Mesenteric fat pad (tissue), 1 donor: ENCODE measurements at places on chromosomes 16 and 17. TPM values are rescaled to one million over a fixed set of nuclear protein-coding genes. Genes with fewer than 3 reads are reported as not detected.

Gene DLX4
- 0.55 TPM for total RNA-seq

Gene CCL7
- total RNA-seq, result 1.3 TPM

Gene EPX
- total RNA-seq, result not detected

Gene CACNG1
- not detected for total RNA-seq

Gene ORMDL3
- 191 TPM for total RNA-seq

Gene CD300LB
- 1.3 TPM for total RNA-seq

Gene KRTAP4-2
- not detected for total RNA-seq

Gene HSF5
- total RNA-seq, result 0.06 TPM

Gene CD300C
- 4.1 TPM for total RNA-seq

Gene TPSB2
- 22.1 TPM for total RNA-seq

Gene C1QTNF8
- total RNA-seq, result not detected

Gene ADGRG3
- 13.3 TPM for total RNA-seq

Gene SEZ6L2
- total RNA-seq, result 1.1 TPM

Gene PSME3IP1
- total RNA-seq, result 61.1 TPM

Gene PRSS36
- total RNA-seq, result 9.8 TPM

Gene KRT17
- total RNA-seq, result not detected

Gene TNFRSF13B
- total RNA-seq, result not detected

Gene TIMP2
- 351 TPM for total RNA-seq

Gene OR4D2
- not detected for total RNA-seq

Gene C17orf67
- 2.0 TPM for total RNA-seq

Gene ZP2
- total RNA-seq, result not detected

Gene CES5A
- not detected for total RNA-seq

Gene KRT20
- 1.2 TPM for total RNA-seq

Gene NPIPA8
- 0.93 TPM for total RNA-seq
